Nephron progenitor cell (in vitro differentiated cells): ENCODE measurements at places on chromosomes 7 and 10.
A peak's percentile ranks its signal among the peaks of the same experiment; 100 is the strongest.

- DNase-seq: peak; percentile 84
Measured at GRCh38 chr7:37052705-37053104, 328.4 kb upstream of the AOAH start.

DNA sequence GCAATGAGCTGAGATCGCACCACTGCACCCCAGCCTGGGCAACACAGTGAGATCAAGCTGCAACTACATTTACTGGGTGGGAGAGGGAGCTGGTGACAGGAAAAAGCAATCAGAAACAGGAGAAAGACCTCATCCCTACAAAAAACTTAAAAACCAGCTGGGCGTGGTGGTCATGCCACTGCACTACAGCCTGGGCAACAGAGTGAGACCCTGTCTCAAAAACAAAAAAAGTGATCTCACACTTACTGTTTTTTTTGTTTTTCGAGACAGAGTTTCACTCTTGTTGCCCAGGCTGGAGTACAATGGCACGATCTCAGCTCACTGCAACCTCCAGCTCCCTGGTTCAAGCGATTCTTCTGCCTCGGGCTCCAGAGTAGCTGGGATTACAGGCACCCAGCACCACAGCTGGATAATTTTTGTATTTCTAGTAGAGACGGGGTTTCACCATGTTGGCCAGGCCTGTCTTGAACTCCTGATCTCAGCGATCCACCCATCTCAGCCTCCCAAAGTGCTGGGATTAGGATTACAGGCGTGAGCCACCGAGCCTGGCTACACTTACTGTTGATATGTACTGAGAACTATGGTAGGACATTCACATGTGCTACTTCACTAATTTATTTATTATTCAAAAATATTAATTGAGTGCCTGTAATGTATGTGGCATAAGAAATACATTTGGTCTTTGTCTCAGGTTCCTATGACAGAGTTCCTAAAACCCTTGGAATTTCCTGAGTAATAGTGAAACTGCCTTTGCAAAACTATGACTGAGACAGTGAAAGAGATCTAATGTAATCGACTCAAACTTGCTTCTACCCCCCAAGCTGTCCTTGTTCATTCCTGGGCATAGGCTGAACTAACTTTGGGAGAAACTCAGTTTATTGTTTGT lies 27.7 kb upstream of the NRBF2 start:
- DNase-seq: no peak

GRCh38 chr10:132410779-132411532 lies 14.0 kb downstream of the PWWP2B start:
- DNase-seq: no peak

GRCh38 chr10:114077815-114078219 lies 34.2 kb downstream of the ADRB1 start:
- DNase-seq: no peak
